Activated CD4-positive, alpha-beta T cell treated with anti-CD3 and anti-CD28 coated beads, Interleukin-2, Interleukin-6, amounts not matched to agents 100 ng/mL and 50 ng/mL, durations not matched to agents 16 hours and 8 hours (primary cell): ENCODE measurements at places on chromosomes 1 and 21.

GRCh38 chr1:18414321-18414720 lies 66.4 kb upstream of the KLHDC7A start:
- no peak for DNase-seq

DNA sequence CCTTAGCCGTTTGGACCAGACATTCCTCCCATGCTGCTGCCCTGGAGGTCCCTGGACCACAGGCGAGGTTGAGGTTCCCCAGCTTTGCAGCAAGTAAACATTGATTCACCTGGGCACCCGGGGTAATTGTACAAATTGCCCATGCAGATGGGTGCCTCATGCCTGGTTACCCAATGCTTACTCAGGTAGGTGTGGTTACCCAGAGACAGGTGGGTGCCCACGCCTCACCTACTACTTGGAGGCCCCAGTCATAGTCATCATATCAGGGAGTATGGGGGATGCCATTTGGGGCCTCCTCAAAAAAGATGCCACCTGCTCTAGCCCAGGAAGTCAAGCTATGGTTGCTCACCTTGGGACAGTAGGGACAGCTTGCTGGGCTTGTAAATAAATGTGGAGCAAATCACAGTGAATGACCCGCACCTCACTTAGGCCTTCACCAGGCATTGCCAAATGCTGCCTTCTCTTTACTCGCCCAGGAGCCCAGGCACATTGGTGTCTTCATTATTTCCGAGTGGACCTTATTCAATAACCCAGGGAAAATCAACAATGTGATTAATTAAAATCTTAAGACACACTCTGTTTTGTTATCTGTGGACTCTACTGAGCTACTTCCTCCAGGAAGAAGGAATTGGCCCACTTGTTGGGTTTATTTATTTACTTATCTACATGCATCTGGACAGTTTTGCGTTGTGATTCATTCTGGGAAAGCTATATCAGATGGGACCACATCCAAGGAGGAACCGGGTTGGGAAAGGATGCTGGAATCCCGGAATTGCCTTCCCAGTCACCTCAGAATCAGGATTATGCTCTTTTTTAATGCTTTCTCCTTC lies 35.6 kb upstream of the GRHL3 start:
- no peak for DNase-seq

GRCh38 chr1:114155706-114156105 lies 2.0 kb upstream of the SYT6 start:
- no peak for DNase-seq

DNA sequence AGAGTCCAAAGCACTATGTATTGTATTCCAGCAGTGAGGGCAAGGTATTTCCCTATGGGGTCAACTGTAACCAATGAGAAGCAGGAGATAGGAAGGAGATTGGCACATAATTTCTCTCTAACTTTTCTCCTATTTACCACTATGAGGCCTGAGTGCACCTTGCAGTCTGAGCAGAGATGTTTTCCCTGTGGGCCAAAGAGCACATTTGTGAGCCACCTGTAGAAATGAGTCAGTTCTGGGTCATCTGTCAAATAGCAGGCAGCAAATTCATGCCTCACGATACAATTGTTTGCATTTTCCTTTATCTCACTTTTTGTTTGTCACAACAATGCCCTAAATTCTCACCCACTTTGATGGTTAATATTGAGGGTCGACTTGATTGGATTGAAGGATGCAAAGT lies 547.2 kb upstream of the NCAM2 start:
- no peak for DNase-seq

DNA sequence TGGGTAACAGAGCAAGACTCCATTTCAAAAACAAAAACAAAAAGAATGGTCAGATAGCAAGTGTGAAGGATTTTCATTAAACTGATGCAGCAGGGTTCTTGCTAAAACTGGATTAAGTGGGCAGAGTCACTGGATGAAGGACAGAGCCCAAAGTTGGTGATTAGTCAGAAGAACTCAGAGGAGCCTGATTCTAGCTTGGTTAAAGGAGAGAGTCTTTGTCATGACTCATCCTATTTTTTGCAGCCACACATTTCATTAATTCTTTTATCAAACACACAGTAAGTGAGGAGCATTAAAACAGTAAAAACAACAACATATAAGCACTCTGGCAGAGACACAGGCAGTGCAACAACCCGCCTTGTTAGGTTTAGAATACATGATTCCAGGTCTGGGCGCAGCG lies 56.0 kb upstream of the EDARADD start:
- no peak for DNase-seq

DNA sequence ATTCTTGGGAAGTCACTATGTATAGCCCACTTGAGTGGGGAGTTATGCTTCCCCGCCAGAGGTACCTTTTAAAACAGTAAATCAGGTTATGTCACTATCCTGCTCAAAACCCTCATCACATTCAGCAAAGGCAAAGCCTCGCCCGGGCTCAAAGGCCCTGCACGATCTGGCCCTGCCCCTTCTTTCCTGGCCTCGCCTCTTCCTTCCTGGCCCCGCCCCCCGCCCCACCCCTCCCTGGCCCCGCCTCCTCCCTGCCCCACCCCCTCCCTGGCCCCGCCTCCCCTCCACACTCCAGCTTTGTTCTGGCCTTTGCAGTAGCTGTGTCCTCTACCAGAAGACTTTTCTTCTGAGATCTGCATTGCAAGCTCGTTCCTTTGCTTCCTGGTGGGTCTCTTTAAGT lies 6.6 kb downstream of the LDLRAD2 start:
- DNase-seq, result peak; percentile 47

- peak; percentile 27 for DNase-seq
Observed at GRCh38 chr1:156319664-156320063, 18.4 kb downstream of the CCT3 start.

DNA sequence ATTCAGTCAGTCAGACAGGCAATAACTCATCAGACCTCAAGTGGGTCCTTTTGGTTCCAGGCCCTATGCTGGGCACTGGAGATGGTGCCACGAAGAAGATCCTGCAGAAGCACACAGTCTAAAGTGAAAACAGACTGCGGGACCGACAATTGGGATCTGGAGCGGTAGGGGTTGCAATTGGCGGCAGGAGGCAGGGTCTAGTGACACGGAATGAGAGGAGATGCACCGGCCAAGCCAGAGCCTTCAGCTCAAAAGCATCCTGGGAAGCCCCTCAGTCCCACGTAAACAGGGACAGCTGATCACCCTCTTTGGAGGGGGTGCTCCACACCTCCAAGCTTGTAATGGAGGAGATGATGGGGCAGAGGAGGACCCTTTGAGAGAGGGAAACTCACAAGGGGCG lies 56.2 kb downstream of the KLHDC7A start:
- no peak for DNase-seq
